A549 (cell line): ENCODE measurements at places on chromosomes 5 and 9. TPM values are rescaled to one million over a fixed set of nuclear protein-coding genes. Genes with fewer than 3 reads are reported as not detected.

- DNase-seq, result no peak
Measured at GRCh38 chr9:122251351-122251750, 13.3 kb downstream of the RBM18 start.

GRCh38 chr5:5203451-5203850, 63.3 kb downstream of the ADAMTS16 start:
- no peak for DNase-seq

- no peak for DNase-seq
Measured at GRCh38 chr9:92592946-92593861, 57.4 kb upstream of the ECM2 start.

- DNase-seq, result no peak
Measured at GRCh38 chr9:136975644-136976043, 1.7 kb upstream of the PTGDS start.

- no peak for DNase-seq
Measured at GRCh38 chr9:36276254-36276653, 18.0 kb upstream of the GNE start.

GRCh38 chr9:81372628-81373191, 316.6 kb downstream of the TLE1 start:
- DNase-seq, result no peak

DNA sequence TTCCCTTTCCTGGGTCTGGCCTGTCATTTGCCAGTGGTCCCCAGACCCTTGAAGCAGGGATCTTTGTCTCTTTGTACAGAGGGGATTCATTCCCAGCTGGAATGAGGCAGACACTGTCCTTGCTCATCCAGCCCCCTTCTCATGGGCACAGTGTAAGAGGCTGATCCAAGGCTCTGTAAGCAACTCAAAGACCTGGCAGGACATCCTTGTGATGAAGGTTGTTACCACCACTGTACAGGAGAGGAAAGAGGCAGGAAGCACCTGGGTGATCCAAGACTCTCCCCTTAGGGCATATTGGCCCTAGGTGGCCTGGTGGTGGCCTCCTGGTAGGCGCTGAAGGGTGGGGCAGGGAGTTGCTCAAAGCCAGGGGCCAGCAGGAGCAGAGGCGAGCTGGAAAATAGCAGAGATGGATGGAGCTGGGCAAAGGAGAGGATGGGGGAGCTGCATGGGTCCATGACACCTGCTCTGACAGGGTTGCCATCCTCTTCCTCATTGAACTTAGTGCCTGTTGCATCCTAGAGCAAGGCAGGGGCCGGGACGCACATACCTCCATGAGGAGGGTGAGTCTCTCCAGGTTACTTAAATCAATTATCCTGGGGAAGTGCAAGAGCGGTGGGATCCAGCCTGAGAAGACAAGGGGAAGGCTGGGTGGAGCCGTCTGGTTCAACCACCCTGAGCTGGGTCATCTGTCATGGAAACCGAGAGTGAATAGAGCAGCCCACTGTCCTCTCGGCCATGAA, 9.8 kb upstream of the GADD45G start:
- DNase-seq, result no peak

Gene LVRN
- polyA plus RNA-seq, result 0.03 to 0.06 TPM (median 0.05 TPM) in 3 replicates

GRCh38 chr9:134728021-134728795, 86.6 kb downstream of the COL5A1 start:
- no peak for DNase-seq

Gene TNFSF8
- polyA plus RNA-seq, result not detected in 3 replicates

DNA sequence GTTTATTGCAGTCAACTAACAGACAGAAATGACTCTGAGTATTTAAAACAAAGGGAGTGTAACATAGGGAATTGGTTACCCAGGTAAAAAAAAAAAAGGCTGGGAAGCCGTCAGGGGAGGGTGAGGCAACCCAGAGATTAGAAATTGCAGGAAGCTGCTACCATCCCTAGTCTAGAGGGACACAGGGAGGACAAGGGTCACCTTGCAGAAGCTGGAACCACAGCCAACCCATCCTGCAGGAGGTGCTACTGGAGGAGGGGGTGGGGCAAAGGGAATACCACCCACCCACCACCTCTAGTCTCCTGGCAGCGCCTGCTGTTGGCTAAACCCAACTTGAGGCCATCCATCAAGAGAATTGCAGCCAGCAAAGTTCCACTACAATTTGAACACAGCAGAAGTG, 6.5 kb downstream of the CAST start:
- no peak for DNase-seq

- DNase-seq, result no peak
Measured at GRCh38 chr5:180492226-180492903, 1.8 kb upstream of the CNOT6 start.

Gene CCNJL
- polyA plus RNA-seq, result 6.6 to 8.4 TPM (median 7.4 TPM) in 3 replicates

- DNase-seq, result no peak
Measured at GRCh38 chr9:72991772-72992171, 38.9 kb upstream of the ALDH1A1 start.

Gene PDLIM4
- polyA plus RNA-seq, result 0.09 to 0.28 TPM (median 0.20 TPM) in 3 replicates

Gene HMCN2
- polyA plus RNA-seq, result 0.01 to 0.04 TPM in 2 of 3 replicates, not detected in the other

Gene RALGDS
- 8.6 to 10.2 TPM (median 8.9 TPM) in 3 replicates for polyA plus RNA-seq

Gene FOXI1
- polyA plus RNA-seq, result not detected in 3 replicates

DNA sequence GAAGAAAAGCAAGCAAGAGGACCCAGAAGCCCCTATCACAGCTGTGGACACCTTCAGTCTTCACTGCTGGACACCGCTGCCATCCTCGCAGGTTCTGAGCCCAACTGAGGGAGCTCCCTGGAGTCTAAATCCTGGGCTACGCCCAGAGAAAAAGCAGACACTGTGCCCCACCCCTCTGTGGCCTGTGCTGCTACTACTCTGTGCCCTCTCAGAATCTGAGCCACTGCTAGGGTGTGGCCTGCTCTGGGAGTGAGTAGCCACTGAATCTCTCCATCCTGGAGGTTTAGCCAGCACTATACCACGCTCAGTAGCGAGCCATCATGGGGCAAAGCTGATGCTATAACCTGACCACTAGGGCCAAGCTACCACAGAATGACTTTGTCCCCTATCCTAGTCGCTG, 338.2 kb downstream of the NPR3 start:
- peak; percentile 64 for DNase-seq

DNA sequence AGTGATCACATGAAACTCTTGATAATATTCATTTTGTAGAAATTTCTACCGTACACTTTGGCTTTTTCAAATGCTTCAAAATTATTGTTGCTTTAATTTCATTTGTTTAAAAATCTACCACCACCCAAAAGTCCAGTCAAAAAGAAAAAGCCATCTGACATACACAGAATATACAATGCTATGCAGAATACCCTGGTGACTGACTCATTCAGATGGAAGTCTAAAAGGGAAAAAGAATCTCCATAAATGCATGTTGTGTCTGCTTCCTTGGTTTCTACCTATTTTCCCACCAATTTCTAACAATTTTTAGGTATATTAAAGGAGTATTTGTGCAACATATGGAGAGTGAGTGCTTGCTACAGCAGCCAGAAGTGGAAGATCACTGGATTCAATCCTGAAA, 9.3 kb upstream of the RAPGEF6 start:
- no peak for DNase-seq

GRCh38 chr5:175642998-175643397, 14.9 kb upstream of the HRH2 start:
- DNase-seq, result no peak

GRCh38 chr9:126696401-126697145, 82.8 kb downstream of the LMX1B start:
- DNase-seq, result no peak

DNA sequence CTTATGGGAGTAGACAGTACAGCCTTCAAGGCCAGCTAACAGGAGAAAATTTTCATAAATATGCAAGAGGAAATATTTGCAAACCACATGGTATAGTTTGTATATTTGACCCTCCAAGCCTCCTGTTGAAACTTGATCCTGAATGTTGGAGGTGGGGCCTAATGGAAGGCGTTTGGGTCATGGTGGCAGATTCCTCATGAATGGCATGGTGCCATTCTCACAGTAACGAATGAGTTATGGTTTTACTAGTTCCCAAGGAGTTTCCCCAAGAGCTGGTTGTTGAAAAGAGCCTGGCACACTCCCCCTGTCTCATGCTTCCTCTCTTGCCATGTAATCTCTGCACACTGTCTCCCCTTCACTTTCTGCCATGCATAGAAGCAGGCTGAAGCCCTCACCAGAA, 3.3 kb upstream of the PAIP1 start:
- DNase-seq, result no peak

Gene MAML1
- 11.0 to 12.0 TPM (median 11.4 TPM) in 3 replicates for polyA plus RNA-seq

Gene HEMGN
- polyA plus RNA-seq, result not detected in 3 replicates

DNA sequence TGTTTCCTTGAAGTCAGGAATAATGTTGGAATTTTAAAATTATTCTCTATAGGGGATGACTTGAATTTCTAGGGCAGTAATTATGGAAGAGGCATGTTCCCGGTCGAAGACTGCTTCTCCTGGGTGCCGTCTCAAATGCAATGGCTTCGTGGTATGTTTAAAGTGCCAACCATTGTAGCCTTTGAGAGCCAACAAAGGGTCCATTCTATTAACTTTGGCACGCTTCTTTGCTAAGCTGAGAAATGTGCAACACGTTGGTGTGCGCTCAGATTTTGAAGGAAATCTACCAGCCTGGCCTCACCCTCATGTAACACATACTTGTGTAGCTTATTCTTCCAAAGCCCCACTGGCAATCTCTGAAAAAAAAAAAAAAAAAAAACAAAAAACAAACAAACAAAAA, 221.2 kb upstream of the ANKH start:
- DNase-seq, result no peak

Gene TCF7
- polyA plus RNA-seq, result 8.0 to 10.2 TPM (median 10.1 TPM) in 3 replicates

Gene SOWAHA
- polyA plus RNA-seq, result 0.03 to 0.08 TPM (median 0.06 TPM) in 3 replicates

Gene MXD3
- 12.4 to 16.9 TPM (median 15.2 TPM) in 3 replicates for polyA plus RNA-seq

- DNase-seq, result no peak
Measured at GRCh38 chr5:168274406-168274805, 17.0 kb upstream of the WWC1 start.

DNA sequence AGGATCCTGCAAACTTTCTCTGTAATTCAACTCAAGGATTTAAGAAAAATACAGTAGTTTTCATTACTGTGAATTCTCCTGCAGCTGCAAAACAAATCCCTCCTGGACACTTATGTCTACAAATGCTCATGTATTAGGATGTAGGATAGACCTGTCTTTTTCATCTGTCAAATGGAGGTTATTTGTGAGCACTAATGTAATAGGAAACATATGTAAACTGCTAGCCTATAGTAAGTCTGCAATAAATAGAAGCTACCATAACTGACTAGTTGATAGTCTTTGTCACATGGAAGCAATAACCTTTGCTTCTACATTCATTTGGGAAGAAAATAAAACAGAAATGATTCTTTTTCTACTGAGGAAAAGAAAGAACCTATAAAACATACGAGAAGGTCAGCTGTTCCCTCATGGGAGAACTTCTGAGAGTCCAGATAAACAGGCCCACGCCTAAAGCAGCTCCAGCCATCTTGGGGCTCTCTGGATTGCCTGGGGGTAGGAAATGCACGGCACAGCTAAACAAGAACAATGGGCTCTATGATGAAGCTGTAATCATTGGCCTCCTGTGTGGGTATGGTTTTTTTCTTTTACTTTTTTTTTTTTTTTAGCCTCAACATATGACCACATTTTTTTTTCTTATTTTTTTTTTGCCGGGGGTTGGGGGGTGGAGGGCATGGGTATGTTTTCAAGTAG, 6.2 kb downstream of the KCNV2 start:
- no peak for DNase-seq

GRCh38 chr9:133685653-133686609, 49.8 kb downstream of the DBH start:
- no peak for DNase-seq

GRCh38 chr9:98657897-98658296, 50.8 kb downstream of the GABBR2 start:
- no peak for DNase-seq

DNA sequence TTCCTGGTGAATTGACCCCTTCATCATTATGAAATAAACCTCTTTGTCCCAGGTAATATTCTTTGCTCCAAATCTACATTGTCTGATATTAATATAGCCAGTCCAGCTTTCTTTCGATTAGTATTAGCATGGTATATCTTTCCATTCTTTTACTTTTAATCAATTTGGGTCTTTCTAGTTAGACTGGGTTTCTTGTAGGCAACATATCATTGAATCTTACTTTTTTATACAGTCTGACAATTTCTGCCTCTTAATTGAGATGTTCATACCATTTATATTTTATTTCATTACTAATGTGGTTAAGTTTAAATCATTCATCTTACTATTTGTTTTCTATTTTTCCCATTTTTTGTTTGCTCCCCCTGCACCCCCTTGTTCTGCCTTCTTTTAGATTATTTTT, 61.7 kb upstream of the LIFR start:
- no peak for DNase-seq

Gene FOXD4L5
- polyA plus RNA-seq, result 0.05 to 0.16 TPM (median 0.08 TPM) in 3 replicates

DNA sequence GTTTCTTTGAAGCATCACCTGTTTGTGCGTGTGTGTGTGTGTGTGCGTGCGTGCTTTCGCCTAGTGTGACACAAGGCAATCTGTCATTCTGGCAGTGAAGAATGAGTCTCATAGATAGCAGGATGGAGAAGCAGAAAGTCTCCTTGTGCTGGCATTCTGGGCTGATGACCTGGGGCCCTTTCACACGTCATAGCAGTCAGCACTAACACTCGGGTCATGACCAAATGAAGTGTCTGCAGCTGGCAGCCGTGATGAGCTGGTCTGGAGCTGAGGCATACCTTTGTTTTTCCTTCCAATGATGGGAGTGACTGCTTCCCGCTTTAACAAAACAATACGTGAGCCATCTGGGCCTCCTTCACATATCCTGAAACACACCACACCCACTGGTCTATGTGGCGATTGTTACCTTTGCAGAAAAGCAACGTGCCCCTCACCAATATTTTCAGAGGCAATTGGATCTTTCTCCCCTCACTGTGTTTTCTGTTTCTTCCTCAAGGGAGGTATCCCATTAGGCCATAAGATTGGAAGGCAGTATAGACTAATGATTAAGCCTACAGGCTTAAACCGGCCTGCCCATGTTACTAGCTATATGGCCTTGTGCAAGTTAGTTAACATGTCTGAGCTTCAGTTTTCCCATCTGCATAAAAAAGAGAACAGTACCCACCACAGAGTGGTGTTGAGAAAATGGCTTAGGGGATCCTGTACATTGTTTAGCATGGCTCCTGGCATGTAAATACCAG, 88.8 kb downstream of the SREK1 start:
- DNase-seq, result no peak

- no peak for DNase-seq
Measured at GRCh38 chr5:169178274-169178673, 122.7 kb downstream of the SLIT3 start.

Gene LHX3
- polyA plus RNA-seq, result 0.03 to 0.04 TPM in 2 of 3 replicates, not detected in the other

- DNase-seq, result no peak
Measured at GRCh38 chr5:169867347-169867746, 112.9 kb downstream of the INSYN2B start.

- peak; percentile 46 for DNase-seq
Measured at GRCh38 chr9:115204904-115205453, 87.0 kb upstream of the TNC start.

DNA sequence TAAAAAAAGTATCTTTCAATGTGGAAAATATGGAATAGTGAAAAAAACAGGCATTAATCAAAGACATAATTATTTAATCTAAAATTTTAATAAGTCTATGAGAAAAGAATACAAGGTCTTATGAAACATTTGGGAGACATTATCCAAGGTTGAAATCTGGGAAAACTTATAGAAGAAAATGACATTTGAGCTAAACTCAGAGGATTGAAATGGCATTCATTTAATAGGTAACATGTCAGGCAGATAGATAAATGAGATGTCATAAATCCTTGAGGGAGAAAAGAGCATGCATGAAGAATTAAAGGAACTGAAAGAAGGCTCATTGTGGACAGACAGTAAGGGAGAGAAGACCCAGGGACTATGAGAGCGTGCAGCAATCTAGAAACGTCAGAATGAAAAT, 284.4 kb downstream of the PRR16 start:
- no peak for DNase-seq

GRCh38 chr5:150511578-150512367, 3.8 kb downstream of the NDST1 start:
- peak; percentile 58 for DNase-seq

GRCh38 chr5:147098233-147098790, 136.5 kb upstream of the STK32A start:
- DNase-seq, result peak; percentile 37
